ENCODE measurements at places on chromosomes 7 and 10. TPM values are rescaled to one million over a fixed set of nuclear protein-coding genes. Genes with fewer than 3 reads are reported as not detected.

Gene AOAH
- 30.3 TPM for total RNA-seq

Gene TEX36
- not detected for total RNA-seq

Gene KLF14
- not detected for total RNA-seq

Gene DKK1
- not detected for total RNA-seq

Gene ELN
- not detected for total RNA-seq

Gene HOGA1
- not detected for total RNA-seq

Gene FGF8
- not detected for total RNA-seq

Gene MSANTD7
- 26.2 TPM for total RNA-seq

DNA sequence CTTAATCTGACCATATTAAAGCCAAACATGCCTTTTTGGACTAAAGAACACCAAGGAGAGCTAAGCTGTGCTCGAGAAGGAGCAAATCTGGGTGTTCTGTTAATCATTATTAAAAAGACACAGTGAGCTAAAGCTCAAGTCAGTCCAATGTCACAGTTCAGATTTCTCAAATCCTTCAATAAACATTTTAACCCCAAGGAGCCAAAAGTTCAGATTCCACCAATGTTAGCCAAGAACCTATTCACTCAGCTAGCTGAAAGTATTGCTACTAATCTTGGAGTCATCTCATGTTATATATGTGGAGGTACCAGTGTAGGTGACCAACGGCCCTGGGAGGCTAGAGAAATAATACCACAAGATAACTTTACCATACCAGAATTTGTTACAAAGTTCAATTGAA lies 14.5 kb upstream of the ZNF33B start:
- DNase-seq, result no peak

- no peak for DNase-seq
Measured at GRCh38 chr10:74930965-74931364, 104.6 kb downstream of the KAT6B start.

GRCh38 chr10:97468162-97468561 lies 22.2 kb downstream of the ZDHHC16 start:
- no peak for DNase-seq

DNA sequence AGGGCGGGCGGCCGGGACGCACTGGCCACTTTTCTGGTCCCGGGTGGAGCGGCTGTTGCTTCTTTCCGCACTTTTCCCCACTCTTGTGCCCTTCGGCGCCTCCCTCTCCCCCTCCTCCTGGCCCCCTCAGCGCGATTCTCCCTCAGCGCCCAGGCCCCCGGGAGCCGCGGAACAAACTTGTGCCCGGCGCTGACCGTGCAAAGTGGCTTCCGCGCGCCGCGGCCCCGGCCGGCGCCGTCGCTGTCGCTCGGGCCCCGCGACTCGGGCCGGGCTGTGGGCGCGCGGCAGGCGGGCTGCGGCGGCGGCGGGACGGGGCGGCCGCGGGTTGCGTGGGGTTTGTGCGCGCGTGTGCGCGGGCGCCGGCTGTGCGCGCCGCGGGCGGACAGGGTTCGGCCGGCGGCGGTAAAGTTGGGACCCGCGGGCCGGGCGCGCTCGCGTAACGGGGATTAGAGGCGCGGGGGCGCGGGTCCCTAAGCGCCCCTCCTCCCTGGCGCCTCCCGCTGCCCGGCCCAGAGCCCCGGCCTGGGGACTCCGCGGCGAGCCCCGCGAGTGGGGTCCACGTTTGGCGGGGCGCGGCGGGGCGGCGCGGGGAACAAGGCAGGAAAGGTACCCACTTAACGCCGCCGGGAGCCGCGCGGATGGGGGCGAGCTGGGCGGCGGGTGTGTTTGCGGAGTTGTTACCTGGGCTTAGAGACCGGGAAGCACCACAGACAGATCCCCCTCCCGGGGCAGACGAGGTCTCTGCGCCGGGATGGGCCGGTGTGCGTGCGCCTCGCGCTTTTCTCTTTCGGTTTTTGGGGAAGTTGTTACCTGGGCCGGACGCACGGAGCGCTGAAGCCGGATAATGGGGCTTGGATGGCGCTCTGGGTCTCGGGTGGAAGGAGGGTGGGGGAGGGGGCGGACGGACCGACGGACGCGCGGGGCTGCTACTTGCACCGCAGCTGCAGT lies 860 bp downstream of the ZEB1 start:
- peak; percentile 74 for DNase-seq

- no peak for DNase-seq
Measured at GRCh38 chr7:90425376-90425775, 22.1 kb downstream of the CLDN12 start.

- DNase-seq, result no peak
Measured at GRCh38 chr7:99557940-99558305, 519 bp upstream of the ZNF655 start.

GRCh38 chr7:93047514-93048099 lies 70.2 kb downstream of the SAMD9 start:
- no peak for DNase-seq

DNA sequence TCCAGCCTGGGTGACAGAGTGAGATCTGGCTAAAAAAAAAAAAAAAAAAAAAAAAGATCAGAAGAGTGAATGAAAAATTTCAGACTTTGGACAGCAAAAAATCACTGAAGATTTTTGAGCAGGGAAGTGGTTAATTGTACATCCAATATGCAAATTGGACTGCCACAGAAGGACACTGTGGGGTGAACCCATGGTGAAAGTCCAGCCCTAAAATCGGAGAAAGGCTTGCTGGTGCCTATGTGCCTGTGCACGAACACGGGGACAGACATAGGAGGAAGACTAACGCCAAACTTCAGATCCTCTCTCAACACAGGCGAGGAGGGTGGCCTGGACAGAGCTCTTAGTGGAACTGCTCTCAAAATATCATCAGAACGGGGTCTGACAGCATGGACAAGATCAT lies 65.5 kb downstream of the FAM171A1 start:
- no peak for DNase-seq

DNA sequence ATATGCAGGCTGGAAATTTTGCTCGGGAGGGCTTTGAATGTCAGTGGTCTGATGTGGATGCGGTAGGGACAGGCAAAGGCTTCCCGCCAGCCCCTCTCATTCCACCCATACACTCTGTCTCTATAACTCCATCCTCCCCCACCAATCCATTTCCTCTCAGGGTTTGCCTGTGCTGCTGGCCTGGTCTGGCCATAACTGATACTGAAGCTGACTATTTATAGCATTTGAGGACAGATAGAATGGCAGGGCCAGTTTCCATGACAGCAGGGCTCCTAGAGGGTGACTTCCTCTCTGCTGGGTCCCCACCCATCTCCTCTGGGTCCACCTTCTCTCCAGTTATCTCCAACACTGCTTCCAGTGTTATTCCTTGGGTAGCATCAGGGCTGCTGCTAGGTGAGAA lies 6.6 kb upstream of the PDLIM1 start:
- no peak for DNase-seq

- no peak for DNase-seq
Measured at GRCh38 chr10:89924261-89924660, 222.9 kb downstream of the KIF20B start.

DNA sequence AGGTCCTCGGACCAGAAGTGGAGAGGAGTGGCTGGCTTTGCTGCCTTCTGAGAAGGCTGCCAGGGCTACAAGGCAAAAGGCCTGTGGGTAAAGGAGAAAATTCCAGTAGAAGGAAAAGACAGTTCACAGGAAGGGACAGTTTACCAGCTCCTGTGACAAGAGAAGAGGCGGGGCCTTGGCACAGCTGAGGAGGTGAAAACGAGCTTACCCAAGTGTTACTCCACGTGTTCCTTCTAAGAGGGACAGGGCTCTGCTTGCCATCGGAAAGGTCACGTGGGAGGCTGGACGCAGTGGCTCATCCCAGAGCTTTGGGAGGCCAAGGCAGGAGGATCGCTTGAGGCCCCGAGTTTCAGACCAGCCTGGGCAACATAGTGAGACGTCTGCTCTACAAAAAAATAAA lies 129.4 kb upstream of the ZNF746 start:
- DNase-seq, result no peak

DNA sequence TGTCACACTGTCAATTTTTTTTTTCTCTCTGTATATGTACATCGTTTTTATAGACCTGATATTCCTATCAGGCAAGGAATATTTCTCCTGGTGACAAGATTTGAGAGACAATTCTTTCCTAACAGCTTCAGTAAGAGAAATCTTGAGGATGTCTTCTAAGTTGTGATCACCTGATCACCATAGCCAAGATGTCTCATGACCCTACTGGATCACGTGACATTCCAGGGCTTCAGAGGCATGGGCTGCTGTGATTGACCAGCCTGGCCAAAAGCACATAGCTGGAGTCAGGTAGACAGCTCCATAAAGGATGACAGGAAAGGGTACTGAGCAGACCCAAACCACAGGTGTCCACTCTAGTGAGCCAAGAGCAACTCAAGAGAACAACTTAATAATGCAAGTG lies 444.9 kb downstream of the SORCS3 start:
- DNase-seq, result no peak

GRCh38 chr7:127017196-127017595 lies 235.5 kb downstream of the GRM8 start:
- DNase-seq, result no peak

- no peak for DNase-seq
Measured at GRCh38 chr7:139431459-139431858, 52.0 kb downstream of the KLRG2 start.

DNA sequence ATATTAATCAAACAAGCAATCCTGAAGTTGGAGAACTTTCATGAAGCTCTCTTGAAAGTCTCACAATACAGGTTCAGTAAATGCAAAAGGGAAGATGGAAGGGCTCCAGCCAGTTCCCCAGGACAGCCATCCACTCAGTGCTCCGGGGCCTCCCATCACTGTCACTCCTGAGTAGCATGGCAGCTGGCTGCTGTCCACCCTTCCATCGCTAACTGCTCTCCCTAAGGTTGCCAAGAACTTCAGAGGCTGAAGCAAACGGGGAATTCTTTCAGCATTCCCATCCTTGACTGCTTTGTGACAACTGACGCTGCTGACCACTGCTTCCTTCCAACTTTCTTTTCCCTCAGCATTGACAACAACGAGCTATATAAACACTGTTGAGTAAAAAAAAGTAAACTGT lies 69.1 kb downstream of the VPS41 start:
- no peak for DNase-seq

DNA sequence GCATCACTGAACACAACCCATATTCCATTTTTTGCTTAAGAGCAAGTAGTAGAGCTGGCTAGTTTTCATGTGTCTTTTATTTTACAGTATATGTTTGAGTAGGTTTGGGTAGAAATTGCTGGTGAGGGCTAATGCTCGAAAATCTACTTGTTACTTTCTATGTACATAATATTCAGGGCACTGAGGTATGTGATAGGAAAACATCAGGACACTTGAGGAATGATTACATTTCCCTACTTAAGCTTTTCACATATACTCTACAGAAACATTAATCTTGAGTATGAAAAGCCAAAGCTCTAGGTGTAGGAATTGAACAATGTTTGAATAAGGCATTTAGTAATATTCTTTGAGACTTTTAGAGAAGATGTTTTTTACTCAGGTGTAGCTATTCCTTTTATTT lies 73.6 kb downstream of the POU6F2 start:
- no peak for DNase-seq

GRCh38 chr7:116571037-116571436 lies 46.2 kb downstream of the CAV1 start:
- no peak for DNase-seq

DNA sequence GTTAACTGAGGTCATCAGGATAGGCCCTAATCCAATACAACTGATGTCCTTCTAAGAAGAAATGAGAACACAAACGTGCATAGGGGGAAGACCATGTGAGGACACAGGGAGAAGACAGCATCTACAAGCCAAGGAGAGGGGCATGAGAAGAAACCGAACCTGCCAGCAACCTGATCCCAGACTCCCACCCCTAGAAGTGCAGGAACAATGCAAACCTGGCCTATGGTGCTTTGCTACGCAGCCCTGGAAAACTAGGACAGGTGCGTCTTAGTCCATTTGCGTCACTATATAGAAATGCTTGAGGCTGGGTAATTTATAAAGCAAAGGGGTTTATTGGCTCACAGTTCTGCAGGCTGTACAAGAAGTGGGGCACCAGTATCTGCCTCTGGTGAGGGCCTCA lies 322.6 kb upstream of the ZNF32 start:
- DNase-seq, result no peak

- DNase-seq, result no peak
Measured at GRCh38 chr7:112405286-112405685, 45.0 kb upstream of the IFRD1 start.

DNA sequence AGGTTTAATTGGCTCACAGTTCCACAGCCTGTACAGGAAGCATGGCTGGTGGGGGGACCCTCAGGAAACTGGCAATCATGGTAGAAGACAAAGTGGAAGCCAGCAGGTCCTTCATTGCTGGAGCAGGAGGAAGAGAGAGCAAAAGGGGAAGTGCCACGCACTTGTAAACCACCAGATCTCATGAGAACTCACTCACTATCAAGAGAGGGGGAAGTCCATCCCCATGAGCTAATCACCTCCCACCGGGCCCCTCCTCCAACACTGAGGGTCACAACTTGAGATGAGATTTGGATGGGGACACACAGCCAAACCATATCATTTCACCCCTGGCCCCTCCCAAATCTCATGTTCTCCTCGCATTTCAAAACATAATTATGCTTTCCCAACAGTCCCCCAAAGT lies 171.9 kb upstream of the CACNA2D1 start:
- no peak for DNase-seq

GRCh38 chr7:85021101-85021704 lies 165.7 kb downstream of the SEMA3D start:
- no peak for DNase-seq

DNA sequence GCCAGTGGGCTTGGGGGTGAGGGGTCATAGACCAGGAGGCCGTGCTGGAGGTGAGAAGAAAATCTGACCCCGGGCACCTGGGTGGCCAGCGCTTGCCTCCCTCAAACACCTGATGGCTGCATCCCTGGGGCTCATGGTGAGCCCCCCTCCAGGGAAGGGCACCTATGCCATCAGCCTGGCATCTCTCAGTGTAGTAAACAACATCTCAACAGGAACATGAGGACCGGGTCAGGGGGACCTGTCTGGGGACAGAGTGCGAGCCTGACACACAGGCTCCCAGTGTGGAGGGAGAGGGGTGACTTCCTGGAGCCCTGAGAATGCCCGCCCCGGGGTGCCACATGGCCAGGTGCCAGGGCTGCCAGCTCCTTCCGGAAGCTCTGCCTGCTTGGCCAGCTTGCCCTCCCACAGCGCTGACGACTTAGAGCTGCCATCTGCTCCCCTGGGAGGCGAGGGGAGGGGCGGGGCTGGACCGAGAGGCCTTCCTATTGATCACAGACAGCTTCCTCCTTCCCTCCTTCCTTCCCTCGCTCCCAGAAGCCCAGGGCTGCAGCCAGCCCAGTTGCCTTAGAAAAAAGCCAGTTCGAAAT lies 12.3 kb downstream of the STX1A start:
- DNase-seq, result no peak

DNA sequence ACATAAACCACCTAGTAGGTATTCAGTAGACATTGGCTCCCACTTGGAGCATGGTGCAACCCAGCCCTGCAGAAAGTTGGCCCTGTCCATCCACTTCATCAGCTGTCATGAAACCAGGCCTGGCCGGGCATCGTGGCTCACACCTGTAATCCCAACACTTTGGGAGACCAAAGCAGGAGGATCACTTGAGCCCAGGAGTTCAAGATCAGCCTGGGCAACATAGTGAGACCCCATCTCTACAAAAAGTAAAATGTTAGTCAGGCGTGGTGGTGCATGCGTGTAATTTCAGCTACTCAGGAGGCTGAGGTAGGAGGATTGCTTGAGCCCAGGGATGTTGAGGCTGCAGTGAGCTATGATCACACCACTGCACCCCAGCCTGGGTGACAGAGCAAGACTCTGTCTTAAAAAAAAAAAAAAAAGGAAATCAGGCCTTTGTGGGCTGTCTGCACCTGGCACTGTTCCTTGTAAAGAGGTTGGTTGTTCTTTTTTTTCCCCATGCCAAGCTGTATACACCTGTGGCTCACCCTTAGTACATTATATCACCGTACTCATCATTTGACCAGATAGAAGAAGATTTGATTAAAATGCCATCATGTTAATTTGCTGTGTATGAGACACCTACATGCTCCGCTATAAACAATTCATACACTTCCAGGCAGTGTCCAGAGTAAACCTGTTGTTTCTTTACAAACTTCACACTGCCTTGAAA lies 45.4 kb upstream of the GRID1 start:
- DNase-seq, result no peak

Data from CD4-positive, alpha-beta T cell (primary cell).